Lung (tissue), 17 donors: ENCODE measurements at places on chromosomes 5 and 9. TPM values are rescaled to one million over a fixed set of nuclear protein-coding genes. Genes with fewer than 3 reads are reported as not detected.

- DNase-seq: no peak
These were observed 281.9 kb downstream of the DRD1 start for GRCh38 chr5:175162036-175162435.

CDO1 gene
- total RNA-seq: 4.3 TPM

ACSL6 gene
- total RNA-seq: 6.7 TPM

DNA sequence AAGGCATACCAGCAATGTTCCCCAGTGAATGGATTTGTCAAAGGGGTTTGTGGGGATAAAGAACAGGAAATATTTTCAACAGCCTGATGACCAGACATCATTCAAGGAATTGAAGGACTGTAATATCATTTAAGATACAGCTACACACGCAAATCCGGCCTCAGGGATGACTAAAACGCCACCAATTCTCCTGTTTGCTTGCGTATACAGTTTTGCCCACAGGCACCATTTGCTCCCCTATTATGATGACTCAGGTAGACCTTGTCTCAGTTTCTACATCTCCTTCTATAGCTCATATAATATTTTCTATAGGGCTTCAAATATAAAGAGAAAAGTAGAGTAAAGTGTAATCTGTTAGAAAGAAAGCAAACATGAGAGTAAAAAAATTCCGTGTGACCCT, 29.7 kb upstream of the ITGA1 start:
- DNase-seq: no peak

SEC24A gene
- 17.9 TPM for total RNA-seq

- no peak for DNase-seq
These were observed 67.1 kb downstream of the LHX2 start for GRCh38 chr9:124078641-124079040.

DNA sequence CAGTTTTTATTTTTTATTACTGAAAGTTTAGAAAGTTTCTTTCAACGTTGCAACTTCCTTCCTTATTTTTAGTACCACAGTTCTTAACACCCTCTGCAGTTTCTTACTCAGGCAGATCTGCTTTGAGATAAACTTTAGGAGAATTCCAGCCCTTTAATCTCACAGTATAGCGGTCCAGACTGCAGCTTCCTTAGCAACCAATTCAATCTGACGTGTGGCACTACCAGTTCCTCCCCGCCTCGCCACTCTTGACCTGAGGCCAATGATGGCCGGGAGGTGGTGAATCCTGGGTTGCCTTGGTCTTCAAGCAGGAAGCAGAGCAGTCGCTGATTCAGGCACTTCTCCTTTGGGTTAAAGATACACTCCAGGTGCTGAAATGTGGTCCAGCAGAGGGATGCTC, 334.3 kb upstream of the TRPC7 start:
- no peak for DNase-seq

PAPPA gene
- total RNA-seq: 4.6 TPM

GRCh38 chr5:114118511-114118910, 243.4 kb upstream of the KCNN2 start:
- no peak for DNase-seq

- peak; percentile 92 for DNase-seq
These were observed 30.9 kb downstream of the S1PR3 start for GRCh38 chr9:89022001-89022759.

DNA sequence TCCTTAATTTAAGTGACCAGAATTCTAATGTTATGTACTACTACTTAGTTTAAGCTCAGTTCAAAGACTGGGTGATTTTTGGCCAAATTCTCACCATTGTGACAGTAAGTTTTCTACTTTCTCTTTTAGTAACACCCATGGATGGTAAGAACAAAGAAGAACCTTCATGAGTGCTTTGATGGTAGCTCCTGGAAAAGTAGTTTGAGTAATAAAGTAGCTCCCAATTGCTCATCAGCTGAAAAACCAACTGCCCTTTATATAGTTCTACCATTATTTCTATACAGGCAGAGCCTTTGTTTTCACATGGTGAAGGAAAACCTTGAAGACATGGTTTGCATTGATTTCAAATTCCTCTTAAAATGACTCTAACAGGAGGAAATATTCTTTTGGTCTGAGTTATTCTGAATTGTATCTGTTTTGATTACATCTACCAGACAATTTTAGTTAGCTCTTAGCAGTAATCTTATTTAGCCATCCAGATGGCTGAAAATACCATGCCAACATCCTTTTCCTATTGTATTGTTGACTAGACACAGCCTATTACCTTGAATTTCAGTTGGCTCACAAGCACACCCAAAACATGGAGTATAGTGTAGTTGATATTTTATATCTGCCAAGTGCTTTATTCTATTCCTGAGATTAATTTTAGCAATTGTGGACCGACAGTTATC, 23.7 kb upstream of the STARD4 start:
- no peak for DNase-seq

GRCh38 chr5:71697967-71698366, 21.1 kb upstream of the CARTPT start:
- no peak for DNase-seq

CNTFR gene
- total RNA-seq: 3.3 TPM

GRCh38 chr5:81165493-81166119, 67.5 kb upstream of the CKMT2 start:
- DNase-seq: peak; percentile 65
